Hematopoietic multipotent progenitor cell treated with erythropoietin and hydrocortisone succinate and interleukin-3 and kit ligand, for 17 days (in vitro differentiated cells): ENCODE measurements at places on chromosomes 3 and 15.

DNA sequence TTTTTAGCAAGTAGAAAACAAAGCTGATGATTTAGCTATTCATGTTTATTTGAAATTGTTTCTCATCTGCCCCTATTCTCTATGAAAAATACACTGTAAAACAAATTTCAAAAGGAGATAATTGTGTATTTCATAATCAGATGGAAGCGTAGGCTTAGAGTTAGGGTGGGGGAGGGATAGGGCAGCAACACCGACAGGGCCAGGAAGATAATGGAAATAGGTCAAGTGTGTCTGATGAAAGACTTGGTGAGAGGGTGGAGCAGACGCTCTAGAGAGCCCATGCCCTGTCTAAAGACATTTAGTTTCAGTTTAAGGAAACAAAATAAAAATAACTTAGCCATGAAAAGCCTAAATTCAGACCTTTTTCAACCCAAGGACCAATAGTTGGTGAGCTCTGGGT is 51.6 kb upstream of the ARL6 start:
- no peak for DNase-seq

DNA sequence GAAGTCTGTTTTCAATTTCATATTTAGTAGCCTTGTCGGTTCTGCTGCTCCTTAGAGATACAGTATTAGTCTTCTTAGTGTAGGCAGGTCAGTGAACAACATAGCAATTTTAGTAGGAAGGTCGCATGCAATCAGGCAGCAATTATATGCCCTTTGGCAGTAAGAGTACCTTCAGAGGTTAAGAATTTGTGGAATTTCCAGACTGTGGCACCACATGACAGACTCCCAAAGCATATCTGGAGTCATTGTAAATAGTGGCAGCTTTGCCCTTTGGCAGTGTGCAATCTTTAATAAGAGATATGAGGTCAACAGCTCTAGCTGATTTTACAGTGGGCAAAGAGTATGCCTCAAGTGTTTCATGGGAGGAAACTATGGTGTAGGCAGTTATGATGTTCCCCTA is 1532.5 kb upstream of the CADM2 start:
- DNase-seq, result no peak

GRCh38 chr3:134516905-134517304 is 31.0 kb downstream of the CEP63 start:
- DNase-seq, result no peak

DNA sequence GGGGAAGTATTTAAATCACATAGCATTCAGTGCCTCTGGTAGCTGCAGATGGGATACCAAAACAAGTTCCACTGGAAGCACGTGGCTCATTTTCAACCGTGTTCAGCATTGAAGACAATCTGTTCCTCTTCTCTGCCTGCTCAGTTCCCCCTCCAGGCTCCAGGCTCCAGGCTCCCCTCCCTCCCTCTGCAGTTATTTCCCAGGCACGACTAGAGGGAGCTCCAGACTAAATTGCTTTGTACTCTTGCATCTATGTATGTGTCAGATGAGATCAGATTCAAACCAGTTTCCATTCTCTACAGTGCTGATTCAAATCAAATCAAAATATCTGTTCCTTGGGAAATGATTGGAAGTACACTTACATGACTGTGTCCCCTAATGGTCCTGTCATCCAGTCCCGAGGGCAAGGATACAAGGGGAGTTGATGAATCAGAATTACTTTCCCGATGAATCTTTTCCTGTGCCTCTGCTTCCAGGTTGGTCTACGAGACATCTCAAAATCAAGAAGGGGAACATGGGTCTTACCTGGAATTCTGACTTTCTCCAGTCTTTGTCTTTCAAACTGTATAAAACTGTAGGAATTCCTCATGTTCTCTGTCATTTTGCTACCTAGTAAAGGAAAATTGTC is 600.5 kb downstream of the EDEM1 start:
- no peak for DNase-seq
